Neuronal stem cell (in vitro differentiated cells): ENCODE measurements at places on chromosomes 7 and 10.

- no peak for DNase-seq
Observed at GRCh38 chr10:78542521-78542920, 508.9 kb downstream of the RPS24 start.

GRCh38 chr10:110793128-110793812 is 78.5 kb upstream of the PDCD4 start:
- DNase-seq: no peak

DNA sequence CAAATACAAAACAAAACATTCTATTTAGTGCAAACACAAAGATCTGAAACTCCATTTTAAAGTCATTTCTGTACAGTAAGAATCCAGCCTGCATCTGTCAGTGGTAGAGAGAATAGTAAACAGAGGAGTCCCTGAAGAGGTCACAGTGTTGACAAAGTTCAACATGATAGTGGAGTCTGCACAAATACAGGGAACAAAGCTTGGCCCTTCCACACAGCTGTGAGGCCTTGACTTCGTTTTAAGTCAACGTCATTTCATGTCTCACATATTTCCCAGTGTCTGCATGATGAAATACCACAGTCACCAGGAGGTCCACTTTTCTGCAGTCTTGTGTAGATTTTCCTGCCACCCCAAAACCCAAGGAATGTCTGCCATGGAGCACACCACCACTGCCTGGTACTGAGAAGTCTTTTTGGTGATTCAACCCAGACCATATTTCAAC is 33.0 kb downstream of the CYP26A1 start:
- DNase-seq: no peak

- no peak for DNase-seq
Observed at GRCh38 chr10:79255007-79255507, 92.2 kb upstream of the PPIF start.

- DNase-seq: no peak
Observed at GRCh38 chr10:90042075-90042474, 340.7 kb downstream of the KIF20B start.

DNA sequence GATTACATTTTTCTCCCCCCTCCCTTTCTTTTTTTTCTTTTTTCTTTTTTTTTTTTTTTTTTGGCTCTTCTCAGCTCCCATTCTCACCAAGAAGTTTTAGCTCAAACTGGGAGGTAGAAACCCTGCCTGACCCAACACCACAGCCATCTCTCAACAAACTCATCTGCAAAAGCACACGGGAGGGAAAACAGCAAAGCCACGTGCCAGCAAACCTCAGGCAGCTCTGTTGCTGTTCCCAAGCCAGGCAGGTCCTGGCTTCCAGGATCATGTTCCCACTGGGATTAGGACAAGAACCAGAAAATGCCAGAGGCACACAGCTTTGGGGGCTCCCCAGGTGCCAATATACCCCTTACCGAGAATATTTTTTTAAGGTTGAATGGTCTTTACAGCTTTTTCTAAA is 56.7 kb downstream of the ITIH5 start:
- no peak for DNase-seq

- no peak for DNase-seq
Observed at GRCh38 chr7:95777269-95777668, 4.9 kb downstream of the DYNC1I1 start.

- DNase-seq: no peak
Observed at GRCh38 chr7:85294176-85294575, 107.3 kb upstream of the SEMA3D start.

GRCh38 chr7:48042216-48042615 is 6.9 kb downstream of the C7orf57 start:
- no peak for DNase-seq

GRCh38 chr10:90777621-90778020 is 80.2 kb downstream of the HTR7 start:
- DNase-seq: no peak

- no peak for DNase-seq
Observed at GRCh38 chr10:63758080-63758479, 236.9 kb downstream of the REEP3 start.

DNA sequence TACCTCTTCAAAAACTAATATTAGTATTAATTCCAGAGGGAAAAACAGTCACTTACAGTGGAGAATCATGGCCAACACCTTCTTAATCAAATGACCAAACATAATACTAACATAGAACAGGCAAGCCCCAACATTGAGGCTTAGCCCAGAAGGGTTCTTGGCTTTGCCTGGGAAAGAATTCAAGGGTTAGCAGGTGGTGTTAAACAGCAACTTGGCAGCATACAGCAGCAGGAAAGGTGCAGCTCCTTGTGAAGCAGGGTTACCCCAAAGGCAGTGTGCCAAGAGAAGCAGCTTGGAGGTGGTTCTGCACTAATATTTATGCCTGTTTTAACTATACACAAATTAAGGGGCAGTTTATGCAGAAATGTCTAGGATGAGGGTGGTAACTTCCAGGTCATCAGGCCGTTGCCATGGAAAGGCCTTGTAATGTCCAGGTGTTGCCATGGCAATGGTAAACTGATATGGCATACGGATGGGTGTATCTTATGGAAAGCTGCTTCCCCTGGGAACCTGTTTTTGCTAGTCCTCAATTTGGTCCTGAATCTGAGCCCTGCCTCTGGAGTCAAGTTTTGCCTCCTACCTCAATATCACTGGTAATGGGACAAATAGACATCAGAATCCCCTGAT is 27.2 kb upstream of the BEND7 start:
- no peak for DNase-seq

DNA sequence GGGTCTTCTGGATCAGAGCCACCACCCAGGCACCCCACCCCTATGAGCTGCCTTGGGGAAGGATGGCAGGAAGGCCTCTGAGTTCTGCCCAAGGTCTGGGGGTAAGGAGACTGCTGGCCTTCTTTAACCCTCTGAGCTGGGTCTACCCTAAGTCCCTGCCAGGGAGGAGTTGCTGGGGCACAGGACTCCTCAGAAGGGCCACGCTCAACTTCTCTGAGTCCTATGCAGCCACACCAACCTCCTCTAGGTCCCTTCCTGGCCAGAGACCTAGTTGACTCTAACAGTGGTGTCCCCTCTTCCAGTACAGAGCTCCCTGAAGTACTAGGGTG is 2.6 kb upstream of the NEURL1 start:
- no peak for DNase-seq

- DNase-seq: no peak
Observed at GRCh38 chr10:114372179-114372578, 32.1 kb downstream of the AFAP1L2 start.

DNA sequence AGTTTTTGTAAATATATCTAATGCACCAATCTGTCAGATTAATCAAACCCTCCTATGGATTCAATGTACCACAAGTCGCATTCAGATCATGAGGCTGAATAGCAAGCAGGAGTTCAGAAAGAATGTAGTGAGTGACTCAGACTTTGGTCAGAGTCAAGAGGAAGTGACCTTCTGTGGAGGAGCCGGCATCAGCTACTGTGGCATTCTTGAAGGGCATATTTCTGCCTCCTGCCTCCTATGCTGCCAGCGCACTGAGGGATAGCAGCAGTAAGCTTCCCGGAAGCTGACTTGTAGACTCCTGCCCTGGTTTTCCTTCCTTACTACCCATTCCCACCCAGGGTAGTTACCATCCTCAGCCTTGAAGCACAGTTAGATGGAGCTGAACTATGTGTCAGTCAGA is 867.5 kb downstream of the NRG3 start:
- DNase-seq: no peak

DNA sequence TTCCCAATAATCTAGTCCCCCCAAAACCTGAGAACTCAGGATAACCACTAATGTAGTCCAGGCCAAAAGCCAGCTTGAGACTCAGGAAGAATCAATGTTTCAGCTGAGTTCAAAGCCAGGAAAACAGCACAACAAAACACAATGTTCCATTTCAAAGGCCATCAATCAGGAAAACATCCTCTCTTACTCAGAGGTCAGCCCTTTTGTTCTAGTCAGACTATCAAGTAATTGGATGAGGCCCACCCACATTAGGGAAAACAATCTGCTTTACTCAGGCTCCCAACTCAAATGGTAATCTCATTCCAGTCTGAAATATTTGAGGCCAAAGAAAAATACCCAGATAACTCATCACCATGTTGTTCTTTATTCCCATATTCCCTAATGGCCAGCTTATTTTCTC is 152.2 kb downstream of the SDHAF3 start:
- no peak for DNase-seq

GRCh38 chr10:53358536-53358935 is 586.0 kb upstream of the MBL2 start:
- DNase-seq: no peak

DNA sequence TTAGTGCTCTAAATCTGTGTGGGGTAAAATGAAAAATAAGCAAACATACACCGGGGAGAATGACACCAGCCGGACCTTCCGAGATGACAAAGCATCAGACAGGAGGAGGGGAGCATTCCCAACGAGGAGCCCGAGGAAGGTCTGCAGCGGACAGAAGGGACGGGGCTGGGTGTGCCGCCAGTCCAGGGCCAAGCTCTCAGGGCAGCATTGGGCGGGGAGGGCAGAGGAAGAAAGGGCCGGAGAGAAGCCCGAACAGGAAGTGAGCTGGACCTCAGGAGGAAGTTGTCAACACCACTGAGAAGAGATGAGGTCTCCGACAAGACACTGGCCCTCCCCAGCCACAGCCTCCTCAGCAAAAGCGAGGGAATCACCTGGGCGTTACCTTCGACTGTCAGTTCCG is 182.6 kb upstream of the RNF32 start:
- no peak for DNase-seq

- DNase-seq: no peak
Observed at GRCh38 chr7:151116603-151117440, 30.5 kb downstream of the AGAP3 start.

GRCh38 chr7:36602511-36602910 is 121.8 kb downstream of the AOAH start:
- DNase-seq: no peak

GRCh38 chr7:18577096-18577771 is 81.7 kb downstream of the HDAC9 start:
- no peak for DNase-seq

GRCh38 chr7:127888411-127888810 is 142.8 kb downstream of the LRRC4 start:
- DNase-seq: no peak

- no peak for DNase-seq
Observed at GRCh38 chr7:8263048-8263447, 1.1 kb upstream of the ICA1 start.

- DNase-seq: no peak
Observed at GRCh38 chr10:97651773-97652172, 11.3 kb downstream of the PI4K2A start.

DNA sequence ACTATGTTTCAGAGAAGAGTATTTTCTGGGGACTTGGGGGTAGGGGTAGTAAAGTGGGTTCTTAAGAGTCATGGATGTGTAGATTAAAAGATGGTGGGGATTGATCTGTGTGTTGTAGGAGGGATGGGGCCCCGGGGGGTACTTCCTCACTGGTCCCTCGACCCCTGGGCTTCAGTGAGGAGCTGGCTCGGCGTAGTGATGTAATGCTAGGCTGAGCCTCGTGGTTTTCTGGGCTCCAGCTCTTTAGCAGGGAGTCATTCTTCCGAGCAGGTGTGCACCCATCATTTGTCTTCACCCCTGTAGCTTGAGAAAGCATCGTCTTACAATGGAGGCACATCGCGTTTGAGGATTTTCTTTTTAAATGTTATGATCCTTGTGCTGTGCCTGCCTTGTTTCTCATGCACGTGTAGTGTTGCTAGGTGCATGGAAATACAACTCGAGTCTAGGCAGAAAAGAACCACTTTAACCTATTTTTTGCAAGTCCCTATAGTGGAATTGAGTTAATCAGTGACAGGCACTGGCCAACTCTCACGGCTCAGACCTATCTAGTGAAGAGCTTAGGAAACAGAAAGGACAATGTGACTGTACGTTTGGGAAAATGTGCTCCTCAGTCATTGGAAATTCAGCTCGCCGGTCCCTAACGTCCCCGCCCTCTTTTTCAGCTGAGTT is 106.1 kb upstream of the BTBD16 start:
- no peak for DNase-seq

DNA sequence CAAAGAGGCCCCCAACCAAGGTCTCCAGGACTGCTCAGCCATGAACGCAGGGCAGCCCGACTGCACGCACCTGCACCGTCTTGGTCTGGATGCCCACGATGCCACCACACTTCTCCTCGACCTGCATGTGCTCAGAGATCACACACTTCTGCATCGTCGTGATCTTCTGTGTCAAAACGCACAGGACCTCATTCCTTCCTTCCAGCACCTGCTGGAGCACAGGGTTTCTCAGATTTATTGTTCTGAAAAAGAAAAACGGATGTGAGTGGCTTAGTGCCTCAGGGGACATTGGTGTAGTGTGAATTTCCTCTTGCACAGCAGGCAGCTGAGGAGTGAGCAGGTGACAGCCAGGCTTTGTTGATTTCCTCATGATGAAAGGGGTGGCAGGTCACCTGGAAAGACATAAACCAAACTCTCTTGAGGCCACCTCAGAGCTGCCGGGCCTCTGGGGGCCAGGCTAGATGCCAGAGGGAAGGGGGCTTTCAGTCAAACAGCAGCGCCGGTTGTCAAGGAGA is 38.2 kb downstream of the GSDME start:
- DNase-seq: no peak

- no peak for DNase-seq
Observed at GRCh38 chr7:45278763-45279398, 121.3 kb downstream of the RAMP3 start.

- DNase-seq: no peak
Observed at GRCh38 chr10:62230344-62231121, 38.1 kb downstream of the RTKN2 start.

DNA sequence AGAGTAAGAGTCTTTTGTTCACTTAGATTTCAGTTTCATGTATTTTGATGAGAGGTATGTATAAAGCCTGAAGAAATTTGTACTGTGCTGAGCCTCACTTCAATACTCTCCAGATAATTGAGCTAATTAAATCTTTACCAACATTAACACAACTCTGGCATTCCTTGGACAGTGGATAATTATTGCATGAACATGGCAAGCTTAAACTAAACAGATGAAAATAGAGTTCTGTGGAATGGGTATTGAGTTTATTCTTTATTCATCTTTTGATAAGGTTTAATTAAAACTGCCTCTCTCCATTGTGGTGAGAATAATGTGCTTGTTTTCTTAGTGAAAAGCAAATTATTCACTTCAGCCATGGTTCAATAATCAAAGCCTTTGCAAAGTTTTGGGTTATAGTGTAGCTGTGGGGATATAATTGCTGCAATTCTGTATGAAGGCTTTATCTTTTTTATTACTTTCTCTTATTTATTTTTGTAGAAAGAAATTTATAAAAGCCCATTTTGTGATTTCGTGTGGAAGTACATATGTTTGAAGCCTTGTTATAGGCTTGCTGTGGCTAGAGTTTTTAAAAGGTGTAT is 126.4 kb upstream of the FZD1 start:
- no peak for DNase-seq

DNA sequence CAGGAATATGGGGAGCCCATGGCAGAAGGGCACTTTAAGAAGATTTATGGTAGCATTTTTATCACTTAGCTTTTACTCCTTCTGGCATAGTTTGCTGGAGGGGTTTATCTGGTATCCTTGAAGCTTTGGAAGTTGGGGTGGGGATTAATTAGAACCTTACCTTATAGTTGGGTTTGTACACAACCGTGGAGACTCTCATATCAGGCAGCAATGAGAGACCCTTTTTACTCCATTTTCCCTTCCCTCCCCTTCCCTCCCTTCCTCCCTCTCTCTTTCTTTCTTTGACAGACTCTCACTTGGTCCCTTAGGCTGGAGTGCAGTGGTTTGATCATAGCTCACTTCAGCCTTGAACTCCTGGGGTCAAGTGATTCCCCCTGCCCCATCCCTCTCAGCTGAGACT is 465.8 kb upstream of the PODXL start:
- no peak for DNase-seq
